ENCODE measurements at places on chromosomes 7 and 10.

GRCh38 chr7:73820013-73820412 lies 10.8 kb upstream of the CLDN4 start:
- no peak for DNase-seq

GRCh38 chr7:36013246-36014014 lies 139.6 kb upstream of the EEPD1 start:
- no peak for DNase-seq

DNA sequence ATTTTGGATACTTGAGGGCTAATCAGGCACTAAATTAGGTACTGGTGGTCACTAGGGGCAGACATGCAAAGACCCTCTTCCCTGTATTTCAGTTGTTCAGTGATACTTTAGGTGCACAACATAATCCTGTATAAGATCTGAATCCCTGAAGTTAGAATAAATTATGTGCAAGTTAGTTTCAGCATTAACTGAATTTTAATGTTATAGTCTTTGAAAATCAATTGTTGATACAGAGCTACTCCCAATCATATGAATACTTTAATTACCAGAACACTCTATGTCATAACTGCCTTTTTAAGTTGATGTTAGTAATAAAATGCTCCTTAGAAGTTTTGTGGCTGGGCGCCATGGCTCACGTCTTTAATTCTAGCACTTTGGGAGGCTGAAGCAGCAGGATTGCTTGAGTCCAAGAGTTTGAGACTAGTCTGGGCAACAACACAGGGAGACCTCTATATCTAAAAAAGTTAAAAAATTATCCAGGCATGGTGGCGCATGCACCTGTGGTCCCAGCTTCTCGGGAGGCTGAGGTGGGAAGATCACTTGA lies 87.1 kb upstream of the SKAP2 start:
- DNase-seq: no peak

DNA sequence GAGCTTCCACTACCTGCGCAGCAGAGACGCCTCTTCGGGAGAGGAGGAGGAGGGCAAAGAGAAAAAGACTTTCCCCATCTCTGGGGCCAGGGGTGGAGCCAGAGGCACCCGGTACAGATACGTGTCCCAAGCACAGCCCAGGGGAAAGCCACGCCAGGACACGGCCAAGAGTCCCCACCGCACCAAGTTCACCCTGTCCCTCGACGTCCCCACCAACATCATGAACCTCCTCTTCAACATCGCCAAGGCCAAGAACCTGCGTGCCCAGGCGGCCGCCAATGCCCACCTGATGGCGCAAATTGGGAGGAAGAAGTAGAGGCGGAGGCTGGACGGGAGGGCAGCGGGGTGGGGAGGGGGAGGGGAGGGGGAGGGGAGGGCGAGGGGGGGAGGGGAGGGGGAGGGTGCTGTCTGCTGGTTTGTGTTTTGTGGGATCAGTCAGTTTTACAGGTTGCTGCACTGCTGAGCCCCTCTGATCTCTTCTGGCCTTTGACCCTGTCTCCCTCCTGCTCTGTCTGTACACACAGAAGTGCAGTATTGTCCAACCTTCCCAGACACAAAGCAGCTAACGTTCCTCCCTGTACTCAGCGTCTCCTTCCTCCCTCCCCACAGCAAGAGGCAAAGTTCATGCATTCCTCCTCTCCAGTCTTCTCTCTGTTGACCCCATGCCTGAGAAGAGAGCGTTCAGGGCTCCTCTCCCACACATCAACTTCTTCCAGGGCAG lies 9.3 kb downstream of the UCN3 start:
- DNase-seq: no peak

DNA sequence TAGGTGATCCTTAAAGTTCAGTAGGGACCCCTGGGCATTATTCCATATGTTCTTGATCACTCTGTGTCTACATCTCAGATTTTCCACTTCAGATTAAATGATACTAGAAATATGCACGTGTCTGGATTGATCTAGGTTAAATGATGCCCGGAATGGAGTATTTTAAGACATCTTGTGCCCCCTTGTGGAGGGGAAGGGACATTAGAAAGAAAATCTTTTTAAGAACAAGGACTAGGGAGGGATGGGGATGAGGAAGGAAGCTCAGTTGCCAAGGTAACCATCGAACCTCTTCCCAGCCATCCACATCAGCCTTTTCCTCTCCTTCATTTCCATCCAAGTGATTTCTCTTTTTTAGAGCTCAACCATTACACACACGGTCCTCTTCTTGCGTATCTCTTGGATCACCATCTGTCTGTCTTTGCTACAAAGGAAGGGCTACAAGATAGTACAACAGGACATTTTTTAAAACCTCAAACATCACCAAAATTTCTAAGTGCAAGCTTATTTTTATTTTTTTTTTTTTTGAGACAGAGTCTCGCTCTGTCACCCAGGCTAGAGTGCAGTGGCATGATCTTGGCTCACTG lies 40.5 kb downstream of the PRSS2 start:
- DNase-seq: peak; percentile 49

GRCh38 chr10:74896788-74897527 lies 70.6 kb downstream of the KAT6B start:
- no peak for DNase-seq

DNA sequence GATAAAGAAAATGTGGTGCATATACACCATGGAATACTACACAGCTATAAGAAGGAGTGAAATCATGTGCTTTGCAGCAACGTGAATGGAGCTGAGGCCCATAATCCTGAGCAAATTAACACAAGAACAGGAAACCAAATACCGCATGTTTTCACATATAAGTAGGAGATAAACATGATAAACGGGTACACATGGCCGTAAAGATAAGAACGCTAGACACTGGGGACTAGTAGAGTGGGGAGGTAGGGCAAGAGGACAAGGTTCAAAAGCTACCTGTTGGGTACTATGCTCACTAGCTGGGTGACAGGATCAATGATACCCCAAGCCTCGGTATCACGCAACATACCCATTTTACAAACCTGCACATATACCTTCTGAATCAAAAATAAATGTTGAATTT lies 113.7 kb downstream of the CSTF2T start:
- no peak for DNase-seq

DNA sequence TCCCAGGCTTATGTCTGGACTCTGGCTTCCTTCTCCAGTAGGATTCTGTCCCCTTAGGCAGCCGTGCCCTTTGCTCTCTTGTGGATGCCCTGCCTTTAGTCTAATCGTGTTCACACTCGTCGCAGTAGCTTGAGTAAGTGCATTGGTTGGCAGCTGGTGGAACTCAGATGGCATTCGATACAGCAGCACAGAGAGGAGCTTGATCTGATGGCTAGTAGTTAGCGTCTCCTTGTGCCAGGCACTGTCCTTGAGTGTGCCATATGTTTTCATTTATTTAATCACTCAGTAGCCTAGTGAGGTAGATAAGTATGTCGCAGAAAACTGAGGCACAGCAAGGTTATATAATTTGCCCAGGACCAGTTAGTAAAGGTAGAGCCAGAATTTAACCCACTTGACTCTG lies 18.2 kb upstream of the PARP12 start:
- no peak for DNase-seq

DNA sequence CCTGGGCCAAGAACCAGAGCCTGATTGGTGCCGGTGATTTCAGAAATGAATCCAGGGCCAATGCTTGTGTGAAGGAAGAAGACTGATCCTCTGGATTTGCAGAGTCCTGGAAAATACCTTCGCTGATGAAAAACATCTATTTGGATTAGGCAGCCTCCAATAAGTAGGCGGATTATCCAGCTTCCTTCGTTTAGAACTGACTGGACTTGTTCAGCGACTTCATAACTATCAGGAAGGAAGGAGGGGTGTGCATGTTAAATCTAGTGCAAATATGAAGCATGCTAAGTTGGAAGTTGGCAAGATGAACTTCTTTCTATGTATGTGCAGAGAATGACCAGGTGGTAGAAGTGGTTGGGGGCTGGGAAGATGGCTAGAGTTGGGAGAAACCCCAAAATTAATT lies 41.0 kb downstream of the NKX2-3 start:
- no peak for DNase-seq

DNA sequence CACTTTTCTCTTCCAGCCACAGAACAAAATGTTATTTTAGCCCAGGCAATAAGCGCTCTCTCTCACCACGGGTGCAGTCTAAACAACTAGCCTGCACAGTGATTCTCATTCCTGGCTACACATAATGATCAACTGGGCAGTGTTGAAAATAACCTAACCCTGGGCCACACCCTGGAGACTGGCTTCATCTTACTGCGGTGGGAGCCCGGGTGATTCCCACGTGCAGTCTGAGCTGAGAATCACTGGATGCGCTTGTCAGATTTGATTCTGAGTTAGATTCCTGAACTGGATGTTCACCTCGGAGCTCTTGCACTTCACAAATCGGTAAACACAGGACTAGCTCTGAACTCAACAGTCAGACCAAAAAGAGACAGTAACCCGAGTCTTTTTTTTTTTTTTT lies 14.9 kb downstream of the ZC3HAV1 start:
- DNase-seq: no peak

DNA sequence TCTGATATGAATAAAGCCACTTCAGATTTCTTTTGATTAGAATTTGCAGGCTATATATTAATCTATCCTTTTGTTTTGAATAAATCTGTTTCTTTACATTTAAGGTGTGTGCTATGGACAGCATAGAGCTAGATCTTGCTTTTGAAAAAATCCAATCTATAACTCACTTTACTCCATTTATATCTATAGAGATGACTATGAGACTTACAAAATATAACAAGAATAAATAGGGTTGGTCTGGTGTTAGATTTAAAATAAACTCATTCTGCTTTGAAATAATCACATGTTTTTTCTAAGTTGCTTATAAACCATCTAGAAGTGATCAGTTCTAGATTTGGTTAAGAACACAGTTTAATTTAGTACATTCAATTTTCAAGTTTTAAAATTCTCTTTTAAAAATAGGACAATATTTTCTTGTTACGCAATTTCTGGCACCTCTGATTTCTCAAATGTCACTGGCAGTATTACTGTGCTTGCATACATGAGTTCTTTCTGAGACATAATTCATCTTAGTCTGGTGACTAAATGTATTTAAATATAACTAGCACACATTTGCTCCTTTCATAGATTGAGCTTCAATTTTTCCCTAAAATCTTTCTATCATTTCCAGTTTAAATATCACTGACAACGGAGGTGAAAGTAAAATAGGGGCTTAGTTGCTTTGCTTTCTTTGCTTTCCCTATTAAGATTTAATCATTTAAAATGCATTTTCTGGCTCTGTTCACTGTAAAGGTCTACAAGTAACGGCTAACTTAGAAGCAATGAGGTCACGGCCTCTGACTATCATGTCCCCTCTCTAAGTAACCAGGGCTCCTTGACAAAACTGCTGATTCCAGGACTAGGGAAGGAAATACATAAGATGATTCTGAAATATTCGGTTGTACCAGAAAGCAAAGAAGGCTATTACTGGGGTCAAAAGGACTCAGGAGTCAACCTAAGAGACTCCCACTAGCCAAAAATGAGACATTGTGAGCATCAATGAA lies 89.3 kb downstream of the ICA1 start:
- DNase-seq: no peak

GRCh38 chr10:48608279-48608681 lies 3.4 kb upstream of the ARHGAP22 start:
- peak; percentile 26 for DNase-seq

- DNase-seq: no peak
These were observed 237.0 kb downstream of the EBF3 start for GRCh38 chr10:129727071-129727470.

GRCh38 chr10:118564652-118565051 lies 30.8 kb downstream of the PRLHR start:
- peak; percentile 11 for DNase-seq

GRCh38 chr10:97547271-97547600 lies 25.3 kb upstream of the ANKRD2 start:
- no peak for DNase-seq

- no peak for DNase-seq
These were observed 13.4 kb downstream of the TMEM209 start for GRCh38 chr7:130191791-130192190.

DNA sequence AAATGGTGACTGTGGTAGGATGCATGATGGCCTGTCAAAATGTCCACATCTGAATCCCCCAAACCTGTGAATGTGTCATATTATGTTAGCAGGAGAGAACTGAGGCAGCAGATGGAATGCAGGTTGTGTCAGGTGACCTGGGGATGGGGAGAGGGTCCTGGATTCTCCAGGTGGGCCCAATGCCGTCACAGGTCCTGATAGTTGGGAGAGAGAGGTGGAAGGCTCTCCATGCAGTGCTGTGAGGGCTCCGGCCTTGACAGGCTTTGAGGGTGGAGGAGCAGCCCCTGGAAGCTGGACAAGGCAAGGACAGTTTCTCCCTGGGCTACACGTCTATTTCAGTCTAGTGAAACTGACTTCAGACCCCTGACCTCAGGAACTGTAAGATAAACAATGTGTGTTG lies 330.9 kb upstream of the ZNF32 start:
- DNase-seq: no peak

DNA sequence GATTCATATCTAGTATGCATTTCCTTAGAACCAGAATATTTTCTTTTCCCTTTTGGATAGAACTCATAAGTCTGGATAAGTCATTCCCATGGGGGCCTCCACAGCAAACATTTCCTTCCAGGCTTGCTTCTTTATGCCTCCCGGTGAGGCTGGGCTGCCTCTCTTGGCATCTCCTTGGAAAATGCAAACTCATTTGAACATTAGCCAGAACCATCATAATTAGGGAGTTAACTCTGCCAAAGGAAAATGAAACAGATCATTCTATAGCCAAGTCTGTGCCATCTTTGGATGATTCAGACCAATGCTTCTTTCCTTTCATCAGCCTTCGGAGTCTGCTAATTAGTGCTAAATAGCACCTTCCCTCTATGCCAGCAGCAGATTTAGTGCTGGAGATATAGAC lies 81.1 kb downstream of the PLPP4 start:
- DNase-seq: no peak

- DNase-seq: no peak
These were observed 127.6 kb downstream of the TNS3 start for GRCh38 chr7:47454069-47454973.

GRCh38 chr10:63192826-63193225 lies 59.7 kb downstream of the NRBF2 start:
- no peak for DNase-seq

DNA sequence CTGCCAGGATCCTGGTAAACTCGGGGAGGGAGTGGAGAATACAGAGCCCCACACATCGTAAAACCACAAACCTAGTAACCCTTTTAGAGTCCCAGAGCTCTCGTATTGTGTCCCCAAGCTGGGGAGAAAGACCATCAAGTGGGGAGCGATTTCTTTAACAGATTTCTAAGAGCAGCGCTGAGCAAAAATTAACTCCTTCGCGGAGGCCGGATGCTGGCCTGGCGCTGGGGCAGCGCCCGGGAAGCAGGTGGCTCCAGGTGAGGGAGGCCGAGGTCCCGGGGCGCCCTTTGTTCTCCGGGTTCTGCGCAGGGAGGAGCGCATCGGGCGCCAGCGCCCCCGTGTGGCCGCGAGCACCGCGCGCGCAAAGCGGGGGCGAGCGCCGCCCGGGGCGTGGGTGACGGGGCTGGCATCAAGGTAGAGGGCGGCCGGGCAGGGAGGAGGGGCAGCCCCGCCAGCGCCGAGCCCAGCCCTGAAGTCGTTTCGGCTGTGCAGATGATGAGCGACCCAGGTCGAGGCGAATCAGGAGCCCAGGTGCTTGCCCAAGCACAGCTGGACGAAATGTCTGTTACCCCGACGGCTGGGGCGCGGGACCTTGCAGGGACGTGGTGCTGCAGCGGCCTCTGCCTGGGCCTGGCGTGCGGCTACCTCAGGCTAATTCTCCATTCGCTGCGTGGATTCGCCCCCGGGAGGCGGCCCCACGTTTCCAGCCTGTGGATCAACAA lies 10.4 kb upstream of the FGFR2 start:
- DNase-seq: peak; percentile 35

GRCh38 chr10:123143162-123143824 lies 4.6 kb upstream of the HMX2 start:
- no peak for DNase-seq
